Activated naive CD4-positive, alpha-beta T cell treated with Interleukin-2 at 50 U/mL for 16 hours (primary cell): ENCODE measurements at places on chromosomes 6 and 20.

DNA sequence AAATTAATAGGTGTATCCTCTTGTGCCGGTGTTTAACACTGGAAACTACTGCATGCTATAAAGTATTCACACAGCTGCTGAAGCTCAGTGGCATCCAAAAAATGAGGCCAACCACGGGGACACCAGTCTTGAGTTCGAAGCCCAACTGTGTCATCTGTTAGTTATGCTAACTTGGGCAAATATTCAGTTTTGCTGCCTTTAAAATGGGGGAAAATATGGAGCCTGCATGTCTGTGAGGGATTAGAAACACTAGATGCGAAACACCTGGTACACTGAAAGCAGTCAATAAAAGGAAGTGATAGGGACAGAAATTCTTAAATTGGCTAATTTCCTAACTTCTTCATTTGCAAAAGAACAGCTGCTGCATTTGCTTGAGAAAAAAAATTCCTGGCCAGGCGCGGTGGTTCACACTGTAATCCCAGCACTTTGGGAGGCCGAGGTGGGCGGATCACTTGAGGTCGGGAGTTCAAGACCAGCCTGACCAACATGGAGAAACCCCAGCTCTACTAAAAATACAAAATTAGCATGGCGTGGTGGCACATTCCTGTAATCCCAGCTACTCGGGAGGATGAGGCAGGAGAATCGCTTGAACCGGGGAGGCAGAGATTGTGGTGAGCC is 36.6 kb upstream of the MLIP start:
- DNase-seq, result no peak

GRCh38 chr6:16757332-16757731 is 3.9 kb downstream of the ATXN1 start:
- no peak for DNase-seq

DNA sequence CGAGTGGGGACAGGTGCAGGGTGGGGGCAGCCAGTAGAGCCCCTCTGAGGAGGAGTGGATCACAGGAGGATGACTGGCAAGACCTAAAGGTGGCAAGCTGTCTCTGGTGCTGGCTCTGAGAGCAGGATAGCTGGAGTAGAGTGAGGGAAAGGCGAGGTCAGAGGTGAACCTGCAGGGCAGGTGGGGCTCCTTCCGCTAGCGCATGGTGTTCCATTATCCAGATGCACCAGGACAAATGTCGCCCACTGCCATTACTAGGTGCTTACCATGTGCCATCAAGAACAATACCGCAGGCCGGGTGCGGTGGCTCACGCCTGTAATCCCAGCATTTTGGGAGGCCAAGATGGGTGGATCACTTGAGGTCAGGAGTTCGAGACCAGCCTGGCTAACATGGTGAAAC is 18.3 kb upstream of the FAM110A start:
- no peak for DNase-seq

- no peak for DNase-seq
These were observed 113.5 kb upstream of the PHACTR1 start for GRCh38 chr6:12602951-12603672.
